PC-9 (cell line): ENCODE measurements at places on chromosomes 5 and 9. TPM values are rescaled to one million over a fixed set of nuclear protein-coding genes. Genes with fewer than 3 reads are reported as not detected.

- no peak for DNase-seq
- H3K4me3 ChIP-seq = no peak overlapping the region
- no peaks in the 10 kb centered on the region for H3K4me1 ChIP-seq
- H3K36me3 ChIP-seq = no peaks in the 10 kb centered on the region
Measured at GRCh38 chr5:117473165-117473564, 898.5 kb upstream of the SEMA6A start.

NR4A3 gene
- not detected in 2 replicates for total RNA-seq

NR5A1 gene
- total RNA-seq = 0.13 and 0.15 TPM in 2 replicates

- no peaks in the 10 kb centered on the region for H3K27me3 ChIP-seq
- H3K27ac ChIP-seq = no peak overlapping the region
- H3K36me3 ChIP-seq = no peaks in the 10 kb centered on the region
- H3K4me3 ChIP-seq = no peak overlapping the region
Measured at GRCh38 chr5:100840370-100840769, 62.7 kb downstream of the ST8SIA4 start.

- peaks cover 31% of the 10 kb centered on the region for H3K27me3 ChIP-seq
- H3K4me1 ChIP-seq = no peaks in the 10 kb centered on the region
- no peak overlapping the region for H3K27ac ChIP-seq
- H3K36me3 ChIP-seq = no peaks in the 10 kb centered on the region
Measured at GRCh38 chr9:34566972-34567371, 22.6 kb downstream of the CNTFR start.

GRCh38 chr5:137205231-137206027, 293.7 kb downstream of the SPOCK1 start:
- H3K36me3 ChIP-seq = no peaks in the 10 kb centered on the region
- H3K4me3 ChIP-seq = no peak overlapping the region
- no peaks in the 10 kb centered on the region for H3K4me1 ChIP-seq
- H3K27me3 ChIP-seq = no peaks in the 10 kb centered on the region

GRCh38 chr5:111545031-111545430, 32.7 kb upstream of the STARD4 start:
- no peak overlapping the region for H3K4me3 ChIP-seq
- H3K27ac ChIP-seq = no peak overlapping the region
- H3K27me3 ChIP-seq = no peaks in the 10 kb centered on the region

- DNase-seq = no peak
- no peak overlapping the region for H3K27ac ChIP-seq
- H3K4me3 ChIP-seq = no peak overlapping the region
- no peaks in the 10 kb centered on the region for H3K27me3 ChIP-seq
Measured at GRCh38 chr5:166382031-166382430, 1909.4 kb upstream of the WWC1 start.

DNA sequence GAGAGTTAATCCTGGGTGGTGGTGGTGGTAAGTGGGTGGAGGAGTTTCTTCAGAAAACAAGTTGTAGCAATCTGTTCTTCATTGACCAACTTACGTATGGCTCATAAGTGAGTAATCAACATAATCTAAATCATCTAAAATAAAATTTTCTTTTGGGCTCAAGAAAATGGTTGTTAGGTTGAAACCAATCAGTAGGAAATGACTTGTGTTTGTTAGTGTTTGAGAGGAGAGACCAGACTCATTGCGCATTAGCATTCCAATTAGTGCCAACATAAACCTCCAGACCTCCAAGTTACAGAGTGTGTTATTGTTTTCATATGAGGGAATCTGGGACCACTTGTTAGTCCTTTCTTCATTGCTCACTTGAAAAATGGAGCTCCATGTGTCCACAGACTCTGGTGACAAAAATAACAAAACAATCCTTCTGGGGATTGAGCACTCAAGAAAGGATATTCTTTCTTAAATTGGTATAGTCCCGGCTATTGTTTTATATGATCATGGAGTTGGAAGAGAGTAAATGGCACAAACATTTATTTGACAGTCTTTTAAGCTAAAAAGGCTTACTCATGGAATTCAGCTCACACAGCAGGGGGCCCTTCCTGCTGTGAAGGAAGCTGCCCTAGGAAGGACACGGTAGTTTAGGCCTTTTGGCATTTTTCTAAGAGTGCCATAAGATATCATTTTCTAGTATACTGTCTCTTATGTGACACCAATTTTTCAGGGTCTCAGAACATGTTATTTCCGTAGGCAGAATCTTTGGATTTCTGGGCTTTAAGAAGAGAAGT, 441.1 kb downstream of the EBF1 start:
- no peak overlapping the region for H3K27ac ChIP-seq
- no peaks in the 10 kb centered on the region for H3K36me3 ChIP-seq
- no peak overlapping the region for H3K4me3 ChIP-seq
- H3K4me1 ChIP-seq = no peaks in the 10 kb centered on the region
- no peak for DNase-seq

SPARC gene
- total RNA-seq = 68.7 and 84.1 TPM in 2 replicates

DNA sequence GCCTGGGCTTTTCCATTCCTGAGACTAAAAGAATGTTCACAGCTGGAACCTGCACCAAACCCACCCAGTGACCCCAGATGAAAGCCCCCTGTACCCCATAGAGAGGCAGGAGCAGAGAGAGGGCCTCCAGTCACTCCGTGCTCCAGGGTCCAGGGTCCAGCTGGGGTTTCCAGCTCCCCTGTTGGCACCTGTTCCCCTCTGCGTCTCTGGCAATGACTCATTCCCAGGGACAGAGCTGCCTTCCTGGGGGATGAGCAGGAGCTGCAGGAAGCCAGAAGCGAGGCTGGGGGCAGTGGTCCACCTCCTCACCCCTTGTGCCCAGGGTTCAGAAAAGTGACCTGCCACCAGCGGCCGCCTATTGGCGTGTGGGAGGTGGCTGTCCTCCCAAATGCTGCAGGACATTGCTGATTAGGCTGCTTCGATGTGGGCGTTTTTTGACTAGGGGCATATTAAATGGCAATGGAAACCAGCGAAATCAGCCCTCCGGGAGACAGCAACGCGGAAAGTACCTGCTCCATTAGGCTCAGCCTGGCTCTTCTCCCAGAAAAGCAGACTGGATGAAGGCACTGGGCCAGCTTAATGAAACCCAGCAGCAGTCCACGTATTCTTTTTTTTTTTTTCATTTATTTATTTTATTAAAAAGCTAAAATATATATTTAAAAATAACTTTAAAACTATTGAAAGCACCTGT, 97.4 kb downstream of the DAP start:
- H3K27me3 ChIP-seq = no peaks in the 10 kb centered on the region
- H3K27ac ChIP-seq = no peak overlapping the region
- H3K36me3 ChIP-seq = no peaks in the 10 kb centered on the region
- DNase-seq = no peak

GRCh38 chr5:76999451-76999850, 30.8 kb upstream of the AGGF1 start:
- H3K27me3 ChIP-seq = no peaks in the 10 kb centered on the region
- no peak overlapping the region for H3K27ac ChIP-seq
- no peaks in the 10 kb centered on the region for H3K36me3 ChIP-seq
- DNase-seq = no peak

TXNDC8 gene
- not detected in 2 replicates for total RNA-seq

- no peaks in the 10 kb centered on the region for H3K27me3 ChIP-seq
- H3K4me1 ChIP-seq = no peaks in the 10 kb centered on the region
- H3K27ac ChIP-seq = no peak overlapping the region
- DNase-seq = no peak
Measured at GRCh38 chr5:15634591-15635288, 134.8 kb downstream of the FBXL7 start.

- H3K4me3 ChIP-seq = no peak overlapping the region
- H3K4me1 ChIP-seq = no peaks in the 10 kb centered on the region
- no peaks in the 10 kb centered on the region for H3K27me3 ChIP-seq
- no peak for DNase-seq
- no peak overlapping the region for H3K27ac ChIP-seq
Measured at GRCh38 chr5:111859533-111860270, 102.7 kb upstream of the NREP start.
